ENCODE measurements at places on chromosomes 7 and 10.

DNA sequence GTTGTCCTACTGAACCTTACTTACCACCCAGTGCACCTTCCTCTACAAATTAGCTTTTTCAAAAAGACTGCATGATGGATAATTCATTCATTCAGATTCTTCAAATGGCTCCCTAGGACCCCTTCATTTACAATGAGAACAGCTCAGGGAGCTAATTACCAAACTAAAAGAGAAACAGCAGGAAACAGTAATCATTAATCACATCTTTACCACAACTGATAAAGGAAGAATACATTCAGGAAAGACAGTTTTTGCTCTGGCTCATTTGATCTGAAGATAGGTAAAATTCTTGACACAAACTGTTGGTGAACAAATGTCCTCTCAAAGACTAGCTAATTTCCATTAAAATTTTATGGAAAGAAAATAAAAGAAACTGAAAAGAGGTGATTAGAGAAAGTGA lies 1652.7 kb upstream of the LRRTM3 start:
- no peak for DNase-seq

DNA sequence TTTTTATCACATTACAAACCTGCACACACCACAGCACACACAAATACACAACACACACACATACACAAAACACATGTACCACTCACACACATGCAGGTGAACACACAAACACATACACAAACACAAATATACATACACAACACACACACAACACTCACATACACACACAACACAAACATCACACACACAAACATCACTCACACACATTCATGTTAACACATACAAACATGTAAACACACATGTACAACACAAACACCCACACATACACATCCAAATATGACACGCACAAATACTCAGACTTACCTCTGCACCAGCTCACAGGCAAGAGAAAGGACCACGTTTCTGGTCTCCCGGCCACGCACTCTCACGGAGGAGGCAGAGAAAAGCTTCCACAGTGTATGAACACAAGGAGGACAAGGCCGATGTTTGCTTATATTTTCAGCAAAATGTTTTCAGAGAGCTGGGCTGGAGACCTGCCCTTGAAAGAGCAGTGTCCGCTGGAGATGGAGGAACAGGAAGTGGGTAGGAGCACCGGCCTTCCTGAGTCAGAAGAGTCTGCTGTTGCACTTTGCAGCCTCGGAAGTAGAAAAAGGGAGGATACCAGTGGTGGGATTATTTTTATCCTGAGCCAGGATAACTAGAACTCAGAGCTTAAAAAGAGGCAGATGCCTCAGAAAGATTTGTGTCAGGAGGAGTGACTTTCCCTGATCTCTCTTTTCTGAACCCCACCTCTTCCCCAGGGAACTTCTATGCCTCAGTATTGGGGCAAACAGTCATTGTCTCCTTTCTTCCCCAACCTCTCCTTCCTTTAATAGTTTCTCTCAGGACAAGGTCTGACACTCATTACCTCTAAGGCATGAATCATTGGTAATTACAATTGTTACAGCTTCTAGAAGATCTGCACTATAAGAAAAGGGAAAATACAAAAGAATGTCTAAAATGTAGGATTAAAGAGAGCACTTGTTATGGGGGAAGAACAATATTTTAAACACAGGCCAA lies at the start of gene GIMAP6:
GIMAP6 (minus strand) TSS at position 520 of the 999 bp plus-strand sequence. CDS start 2,243 bp downstream, outside the sequence.
- peak; percentile 42 for DNase-seq

GRCh38 chr10:126058507-126058906 lies 162.1 kb downstream of the FANK1 start:
- no peak for DNase-seq

GRCh38 chr7:44279731-44280505 lies 45.5 kb downstream of the CAMK2B start:
- no peak for DNase-seq

DNA sequence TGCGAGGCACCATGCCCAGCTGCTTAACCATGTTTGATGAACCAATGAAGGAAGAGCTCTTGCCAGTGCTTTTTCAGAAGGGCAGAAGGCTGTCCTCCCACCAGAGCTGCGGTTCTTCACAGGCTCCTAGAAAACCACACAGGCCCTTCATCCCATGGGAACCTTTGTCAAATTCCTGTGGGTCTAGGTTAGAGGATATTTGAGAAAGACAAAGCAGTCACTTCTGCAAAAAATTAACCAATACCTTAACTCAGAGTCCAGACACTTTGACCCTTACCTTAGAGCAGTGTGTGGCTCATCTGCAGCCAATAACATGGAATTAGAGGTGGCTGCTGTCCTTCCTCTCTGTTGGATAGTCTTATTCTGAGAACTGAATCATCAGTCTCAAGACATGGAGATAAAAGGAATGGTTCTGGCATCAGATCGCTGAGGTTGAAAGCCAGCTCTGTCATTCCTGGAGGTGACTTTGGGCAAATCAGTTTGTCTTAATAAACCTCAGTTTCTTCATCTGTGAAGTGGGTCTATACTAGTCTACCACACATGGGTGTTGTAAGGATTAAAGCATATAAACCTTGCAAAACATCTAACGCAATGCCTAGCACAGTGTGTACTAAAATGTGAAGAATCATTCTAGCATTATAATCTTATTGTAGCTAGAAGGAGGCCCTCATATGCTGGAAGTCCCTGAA lies 65.1 kb upstream of the PIP4K2A start:
- no peak for DNase-seq

DNA sequence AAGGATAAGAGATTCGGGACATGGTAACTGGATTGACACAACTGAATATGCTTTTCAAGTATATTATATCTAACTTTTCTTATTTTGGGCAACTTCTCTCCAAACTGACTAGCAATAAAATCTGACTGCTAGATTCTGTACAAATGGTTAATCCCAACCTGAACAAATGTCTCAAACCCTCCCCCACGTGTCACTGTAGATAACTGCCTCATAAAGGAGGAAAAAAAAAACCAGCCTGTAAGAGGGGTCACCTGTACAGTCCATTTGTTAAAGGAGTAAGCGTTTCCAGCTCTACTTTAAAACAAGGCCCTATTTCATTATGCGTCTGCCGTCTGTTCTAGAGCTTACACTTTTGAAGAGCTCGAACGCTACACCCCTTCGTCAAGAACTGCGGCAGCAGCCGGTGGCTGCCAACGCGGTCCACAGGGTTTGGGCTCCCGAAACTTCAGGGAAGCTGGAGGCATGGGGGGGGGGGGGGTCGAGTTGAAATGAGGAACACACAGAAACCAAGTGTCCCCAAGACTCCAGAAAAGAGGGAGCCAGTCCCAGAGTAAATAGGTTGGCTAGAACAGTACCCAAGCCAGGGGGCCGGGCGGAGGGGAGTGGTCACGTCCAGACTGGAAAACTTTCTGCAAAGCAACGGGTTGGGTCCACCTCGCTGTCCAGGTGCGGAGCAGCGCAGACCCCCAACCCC lies 492 bp downstream of the COG5 start:
- DNase-seq, result no peak

- DNase-seq, result no peak
Measured at GRCh38 chr7:73448609-73449008, 15.0 kb downstream of the FZD9 start.

DNA sequence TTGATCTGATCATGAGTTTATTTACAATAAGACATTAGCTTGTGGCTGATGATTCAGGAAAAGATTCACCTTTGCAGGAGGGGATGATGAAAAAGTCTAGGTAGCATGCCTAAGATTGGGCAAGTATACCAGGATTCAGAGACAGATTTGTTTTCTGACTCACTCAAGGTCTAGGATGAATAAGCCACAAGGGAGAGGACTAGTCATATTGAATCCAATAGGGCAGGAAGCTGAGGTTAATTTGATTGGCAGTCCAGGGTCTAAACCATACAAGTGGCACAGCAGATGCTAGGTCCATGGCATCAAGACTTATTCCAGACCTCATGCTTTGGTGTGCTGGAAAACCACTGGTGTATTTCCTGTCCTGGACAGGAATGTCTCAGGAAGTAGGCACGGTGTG lies 1133.4 kb downstream of the XPNPEP1 start:
- no peak for DNase-seq

DNA sequence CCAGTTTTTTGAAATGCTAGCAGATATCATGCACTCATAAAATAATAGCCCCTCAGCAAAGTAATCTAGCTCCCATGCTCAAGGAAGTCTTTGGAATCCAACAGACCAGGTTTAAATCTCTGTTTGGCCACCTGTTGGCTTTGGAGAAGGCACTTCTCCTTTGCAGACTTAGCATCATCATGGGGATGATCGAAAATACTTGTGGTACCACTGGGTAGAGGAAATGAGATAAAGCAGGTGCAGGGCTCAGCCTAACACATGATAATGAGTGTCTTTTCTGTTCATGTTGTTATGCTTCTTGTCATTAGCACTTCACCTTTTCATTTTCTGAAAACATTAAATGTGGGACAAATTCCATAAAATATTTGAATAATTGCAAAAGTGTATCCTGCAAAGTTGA lies 67.4 kb downstream of the LRRC18 start:
- DNase-seq, result no peak

DNA sequence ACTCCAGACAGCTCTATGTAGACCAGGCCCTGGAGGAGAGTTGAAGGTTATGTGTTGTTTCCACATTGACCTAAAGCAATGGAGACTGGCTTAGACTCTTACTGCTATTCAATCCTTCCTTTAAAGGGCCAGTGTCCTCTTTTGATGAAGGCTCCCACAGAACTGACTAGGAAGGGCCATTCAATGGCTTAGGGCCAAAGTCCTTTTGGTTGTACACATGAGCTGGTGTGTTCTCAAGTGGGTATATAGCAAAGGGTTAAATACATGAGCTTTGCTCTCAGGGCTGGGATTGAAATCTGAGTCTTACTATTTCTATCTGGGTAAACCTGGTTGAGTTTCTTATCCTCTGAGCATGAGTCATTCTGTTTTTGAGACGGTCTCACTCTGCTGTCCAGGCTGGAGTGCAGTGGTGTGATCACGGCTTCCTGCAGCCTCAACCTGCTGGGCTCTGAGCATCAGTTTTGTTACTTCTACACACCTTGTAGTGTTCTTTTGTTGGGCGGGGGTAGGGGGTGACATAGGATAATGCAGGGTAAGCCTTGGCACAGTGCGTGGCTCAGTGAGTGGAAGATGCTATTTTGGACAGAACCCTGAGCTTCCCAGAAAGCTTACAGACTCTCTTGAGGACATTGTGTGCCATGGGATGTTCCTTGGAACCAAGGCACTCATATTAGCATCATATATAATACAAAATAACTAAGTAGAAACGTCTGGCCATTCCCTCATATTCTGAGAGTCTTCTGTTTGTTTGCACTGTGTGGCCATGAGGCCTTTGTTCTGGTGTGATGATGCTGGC lies 90.1 kb downstream of the ABCC2 start:
- DNase-seq, result no peak

DNA sequence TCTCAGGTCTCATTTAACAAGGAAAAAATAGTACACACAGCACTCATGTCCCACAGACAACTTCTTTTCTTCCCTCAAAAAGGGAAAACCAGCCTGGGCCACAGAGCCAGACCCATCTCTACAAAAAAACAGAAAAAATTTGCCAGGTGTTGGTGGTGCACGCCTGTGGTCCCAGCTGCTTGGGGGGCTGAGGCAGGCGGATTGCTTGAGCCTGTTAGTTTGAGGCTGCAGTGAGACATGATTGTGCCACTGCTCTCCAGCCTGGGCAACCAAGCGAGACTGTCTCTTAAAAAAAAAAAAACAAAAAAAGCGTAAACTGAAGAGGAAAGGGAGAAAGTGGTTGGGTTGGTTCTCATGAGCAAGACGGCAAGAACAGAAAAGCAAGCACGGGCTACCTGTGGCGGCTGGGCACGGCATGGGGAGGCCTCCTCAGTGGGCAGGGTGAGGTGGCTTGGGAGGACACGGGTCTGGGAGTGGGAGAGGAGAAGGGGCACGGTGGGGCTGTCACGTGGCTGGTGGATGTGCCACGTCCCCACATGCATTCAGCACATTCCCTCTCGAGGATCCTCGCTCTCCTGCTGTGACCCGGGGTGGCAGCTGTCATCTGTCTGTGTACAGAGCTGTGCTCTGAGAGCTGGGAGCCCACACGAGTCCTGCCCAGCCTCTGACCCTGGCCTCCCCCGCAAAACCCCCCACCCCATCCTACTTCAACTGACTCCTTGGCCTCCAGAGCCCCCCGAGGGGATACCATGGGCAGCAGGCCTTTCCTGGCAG lies 219.7 kb downstream of the MLLT10 start:
- no peak for DNase-seq

DNA sequence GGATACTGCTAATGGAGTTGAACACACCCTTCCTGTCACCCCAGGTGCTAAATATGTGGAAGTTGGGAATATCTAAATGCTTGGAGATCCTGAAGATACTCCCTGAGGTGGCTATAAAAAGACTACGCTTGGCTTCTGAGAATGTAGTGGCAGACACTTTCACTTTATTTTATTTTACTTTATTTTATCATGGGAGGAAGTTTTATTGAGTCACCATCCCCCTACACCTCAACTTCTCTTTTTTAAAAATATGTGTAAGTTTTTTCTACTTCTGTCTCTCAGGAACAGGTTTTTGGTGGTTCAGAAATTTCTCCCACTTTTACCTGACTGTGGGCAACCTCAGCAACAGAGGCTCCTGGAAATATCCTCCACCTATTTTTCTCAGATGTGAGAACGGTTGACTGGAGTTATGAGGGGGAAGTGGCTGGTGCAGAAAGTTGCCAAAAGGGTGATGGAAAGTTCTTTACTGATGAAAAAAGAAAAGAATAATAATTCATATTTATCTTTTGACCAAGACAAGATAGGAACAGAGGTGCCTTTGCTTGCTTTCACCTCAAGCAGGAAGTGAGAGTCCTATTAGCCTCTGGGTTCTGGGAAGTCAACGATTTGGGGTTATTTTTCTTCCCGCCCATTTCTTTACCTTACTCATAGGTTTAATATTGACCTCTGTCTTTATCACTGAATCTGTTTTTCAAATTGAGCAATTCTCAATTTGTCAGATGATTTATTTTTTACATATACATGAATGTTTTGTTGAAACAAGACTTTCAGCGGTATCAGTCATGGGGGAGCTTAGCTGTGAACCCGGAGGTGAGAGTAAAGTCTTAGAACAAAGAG lies 103.6 kb downstream of the AHR start:
- DNase-seq, result no peak

GRCh38 chr7:104112623-104113022 lies 95.2 kb downstream of the ORC5 start:
- DNase-seq, result no peak

GRCh38 chr10:11601670-11602069 lies 9.8 kb downstream of the USP6NL start:
- DNase-seq, result no peak

GRCh38 chr7:44104860-44105771 lies 971 bp downstream of the AEBP1 start:
- no peak for DNase-seq

DNA sequence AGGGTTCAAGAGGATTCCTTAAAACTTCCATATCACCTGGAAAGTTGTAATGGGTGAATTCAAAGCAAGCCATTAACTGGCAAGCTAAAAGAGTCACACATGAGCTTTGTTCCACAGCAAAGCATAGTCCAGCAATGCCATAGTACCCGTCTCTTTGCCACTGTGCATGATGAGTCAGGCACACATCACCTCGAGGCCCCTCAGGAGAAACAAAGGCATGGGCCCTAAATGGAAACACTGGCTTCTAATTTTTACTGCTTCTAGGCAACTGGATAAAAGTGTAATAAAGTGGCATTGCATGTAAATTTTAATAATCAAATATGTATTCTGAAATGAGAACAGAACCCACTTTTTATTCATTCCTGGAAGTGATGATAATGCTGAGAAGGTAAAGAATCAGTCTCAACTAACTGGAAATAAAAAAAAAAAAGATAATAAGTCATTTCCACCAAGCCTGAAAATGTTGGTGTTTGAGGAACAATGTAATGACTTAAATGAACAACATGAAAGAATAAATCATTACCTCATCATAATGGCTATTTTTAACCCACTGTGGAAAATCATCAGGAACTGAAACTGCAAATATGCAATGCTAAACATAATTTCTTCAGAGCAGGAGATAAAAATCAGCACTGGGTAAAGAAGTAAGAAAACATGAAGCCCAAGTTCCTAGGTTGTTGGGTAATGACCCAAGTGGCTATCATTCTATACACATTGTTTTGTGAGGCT lies 104.9 kb downstream of the CDK6 start:
- peak; percentile 48 for DNase-seq

Data from activated T-cell treated with anti-CD3 and anti-CD28 coated beads for 24 hours (primary cell).